HS-27A (cell line): ENCODE measurements at places on chromosomes 6 and 20.

DNA sequence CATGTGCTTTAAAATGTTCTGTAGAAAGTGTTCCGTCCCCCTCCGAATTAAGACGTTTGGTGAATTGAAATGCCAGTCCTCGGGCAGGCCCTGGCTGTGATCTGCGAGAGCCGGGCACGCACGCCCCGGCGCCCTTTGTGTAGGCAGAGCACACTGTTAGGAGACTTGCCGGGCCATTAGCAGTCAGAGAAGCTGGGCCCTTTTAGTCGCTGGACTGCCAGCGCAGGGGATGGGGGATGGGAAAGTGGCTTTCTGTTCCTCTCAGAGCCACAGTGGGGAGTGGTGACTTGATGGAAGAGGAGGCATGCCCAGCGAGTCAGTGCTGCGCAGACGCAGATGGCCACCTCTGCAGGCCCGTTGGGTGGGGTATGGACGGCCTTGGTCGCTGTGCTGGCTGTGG lies 2.2 kb downstream of the PPP1R3G start:
- DNase-seq, result no peak

DNA sequence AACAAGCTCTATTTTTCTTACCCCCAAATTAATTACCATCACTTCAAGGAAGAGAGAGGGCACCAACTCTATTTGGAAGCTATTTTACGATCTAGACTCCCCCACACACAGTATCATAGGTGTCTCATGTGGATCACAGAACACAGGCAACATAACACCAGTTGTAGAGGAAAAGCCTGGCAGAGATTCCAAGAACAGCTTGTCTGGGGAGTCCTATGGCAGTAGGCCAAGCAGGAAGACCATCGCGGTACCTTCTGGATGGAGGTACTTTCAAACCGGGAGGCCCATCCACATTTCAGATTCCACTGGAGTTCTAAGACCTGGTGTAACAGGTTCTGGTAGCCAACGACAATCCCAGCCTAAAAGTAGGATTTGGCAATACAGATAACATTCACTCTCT lies 37.6 kb upstream of the SPDEF start:
- no peak for DNase-seq

- no peak for DNase-seq
Measured at GRCh38 chr6:82862543-82862942, 203.1 kb downstream of the UBE3D start.

DNA sequence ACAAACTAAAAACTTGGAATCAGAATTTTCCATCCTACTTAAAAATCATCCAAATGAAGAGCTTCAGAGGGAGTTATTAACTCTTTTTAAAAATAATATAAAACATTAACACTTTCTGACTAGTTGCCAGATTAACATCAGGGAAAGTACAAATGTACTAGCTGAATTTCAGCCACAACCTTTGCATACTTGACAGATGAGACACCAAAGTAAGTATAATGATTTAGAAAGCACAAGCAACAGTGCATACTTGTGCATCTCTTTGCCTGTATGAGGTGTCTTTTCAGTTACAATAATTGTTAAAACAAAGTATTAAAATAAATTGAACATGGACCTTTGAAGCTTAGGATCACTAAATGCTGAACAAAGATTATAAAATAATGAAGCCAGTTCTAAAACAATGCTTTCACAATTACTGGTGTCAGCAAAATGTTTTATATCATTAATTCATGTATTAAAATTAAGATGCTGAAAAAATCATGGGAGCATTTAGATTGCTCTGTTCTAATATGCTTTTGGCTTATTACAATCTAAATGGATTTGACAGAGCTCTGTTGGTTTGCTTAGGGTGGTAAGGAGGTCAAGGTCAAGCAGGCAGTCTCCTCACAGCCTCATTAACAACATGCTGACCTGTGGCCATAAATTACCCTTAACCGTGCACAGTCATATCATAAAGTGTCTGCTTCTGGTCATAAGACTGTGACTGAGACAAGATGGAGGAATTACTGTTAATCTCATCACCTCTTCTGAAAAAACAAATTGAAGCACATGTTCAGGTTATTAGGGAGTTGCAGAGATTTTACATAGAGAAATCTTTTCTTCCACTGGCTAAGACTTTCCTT lies 15.1 kb downstream of the RNF217 start:
- DNase-seq, result no peak

GRCh38 chr20:43123180-43123579 lies 66.5 kb downstream of the PTPRT start:
- no peak for DNase-seq

- no peak for DNase-seq
Measured at GRCh38 chr6:6217855-6218758, 102.4 kb downstream of the F13A1 start.

GRCh38 chr6:2103765-2104523 lies 141.5 kb downstream of the GMDS start:
- no peak for DNase-seq
